ENCODE measurements at places on chromosomes 16 and 17. TPM values are rescaled to one million over a fixed set of nuclear protein-coding genes. Genes with fewer than 3 reads are reported as not detected.

Gene CA5A
- total RNA-seq: not detected

Gene DYNLRB2
- total RNA-seq: not detected

Gene SLC5A2
- total RNA-seq: 1.3 TPM

Gene SP6
- 0.20 TPM for total RNA-seq

Gene FZD2
- not detected for total RNA-seq

Gene FXR2
- total RNA-seq: 22.3 TPM

Gene ATAD5
- total RNA-seq: 2.7 TPM

Gene MMP28
- not detected for total RNA-seq

GRCh38 chr16:85403693-85404092 lies 209.4 kb upstream of the GSE1 start:
- DNase-seq: no peak

DNA sequence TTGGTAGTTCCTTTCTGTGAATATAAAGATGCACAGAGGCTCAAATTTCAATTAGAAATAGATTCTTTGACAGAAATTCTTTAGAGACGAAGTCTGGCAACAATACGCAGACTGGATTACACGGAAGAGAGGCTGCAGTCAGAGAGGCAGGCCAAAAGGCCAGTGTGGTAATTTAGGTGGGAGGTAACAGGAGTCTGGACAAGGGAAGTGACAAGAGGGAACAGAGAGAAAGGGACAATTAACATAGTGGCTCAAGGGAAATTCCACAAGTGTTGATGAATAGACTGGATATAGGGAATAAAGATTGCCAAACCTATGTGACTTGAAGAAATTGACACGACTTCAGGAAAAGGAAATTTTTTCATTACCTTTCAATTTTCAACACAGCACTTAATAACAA lies 54.6 kb downstream of the STX8 start:
- no peak for DNase-seq

- no peak for DNase-seq
Observed at GRCh38 chr17:59365383-59365981, 34.0 kb downstream of the YPEL2 start.

GRCh38 chr17:82079001-82079677 lies 13.5 kb upstream of the DUS1L start:
- DNase-seq: no peak

Measured in T-helper 17 cell (primary cell).